ENCODE measurements at places on chromosomes 1 and 21.

- no peak for DNase-seq
These were observed 122.0 kb downstream of the CDC7 start for GRCh38 chr1:91622616-91623015.

DNA sequence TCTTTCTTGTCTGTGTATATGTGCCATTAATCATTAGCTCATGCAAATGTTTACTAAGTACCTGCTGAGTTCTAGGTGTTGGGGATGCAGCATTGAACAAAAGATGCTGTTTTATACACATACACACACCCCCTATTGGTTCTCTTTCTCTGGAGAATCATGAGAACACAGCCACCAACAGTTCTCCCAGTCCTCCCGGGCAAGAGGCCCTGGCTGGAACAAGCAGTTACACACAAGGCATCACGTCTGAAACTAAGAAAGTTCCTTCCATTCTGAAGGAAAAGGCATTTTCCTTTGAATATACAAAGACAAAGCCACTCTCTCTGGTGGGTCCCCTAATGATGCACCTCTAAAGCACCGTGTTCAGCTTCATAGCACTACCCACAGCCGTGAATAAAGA, 10.8 kb downstream of the CASP9 start:
- no peak for DNase-seq

DNA sequence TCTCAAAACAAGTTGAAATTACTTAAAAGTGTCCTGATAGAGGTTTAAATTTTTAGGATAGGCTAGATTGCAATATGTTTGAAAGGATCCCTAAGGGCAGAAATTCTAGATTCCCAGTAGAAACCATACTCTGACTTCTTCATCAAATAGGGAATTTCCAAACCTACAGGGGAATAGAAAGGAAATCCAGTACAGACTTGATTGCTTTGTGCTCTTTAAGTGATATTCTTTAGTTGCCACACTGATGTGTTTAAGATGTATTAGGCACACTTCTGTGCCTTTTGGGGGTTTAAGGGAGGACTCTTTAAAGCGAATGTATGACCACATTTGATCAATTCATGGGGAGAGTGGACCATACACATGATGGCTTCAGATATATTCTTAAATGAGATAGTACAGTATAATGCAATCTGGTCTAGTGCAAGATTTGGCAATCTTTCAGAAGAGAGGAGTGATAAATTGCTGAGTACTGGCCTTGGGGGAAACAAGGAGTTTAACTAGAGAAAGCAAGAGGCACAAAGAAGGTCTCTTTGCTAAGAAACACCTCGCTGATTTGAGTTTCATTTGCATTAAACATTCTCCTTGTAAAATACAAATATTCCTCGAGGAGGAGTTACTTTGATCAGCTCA, 268.8 kb upstream of the NR5A2 start:
- DNase-seq, result no peak

- DNase-seq, result no peak
These were observed 16.6 kb downstream of the OBSCN start for GRCh38 chr1:228224198-228225164.

DNA sequence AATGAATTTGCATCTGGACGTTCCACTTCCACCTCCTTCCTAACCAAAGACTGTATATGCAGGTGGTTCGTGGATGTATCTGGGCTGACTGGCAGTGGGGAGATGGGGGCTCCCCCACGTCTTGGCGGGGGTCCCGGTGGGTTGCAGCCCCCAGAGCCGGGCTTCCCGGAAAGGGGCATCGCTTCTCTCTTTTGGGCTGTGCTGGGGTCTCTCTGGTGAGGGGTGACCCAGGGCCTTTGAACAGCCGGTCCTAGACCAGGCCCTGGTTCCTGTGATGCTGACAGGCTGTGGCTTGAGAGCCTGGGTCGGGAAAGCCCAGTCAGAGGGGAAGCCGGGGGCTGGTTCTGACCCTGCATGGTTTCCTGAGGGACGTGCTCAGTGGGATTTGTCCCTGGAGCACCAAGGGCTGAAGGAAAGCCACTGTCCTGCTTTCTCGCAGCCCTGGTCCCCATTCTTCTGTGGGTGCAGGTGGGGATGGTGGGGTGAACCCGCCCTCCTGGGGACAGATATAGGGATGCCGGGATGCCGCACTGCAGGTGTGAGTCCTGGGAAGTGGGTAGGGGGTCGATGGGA, 29.8 kb downstream of the COL18A1 start:
- no peak for DNase-seq

- no peak for DNase-seq
These were observed 5.5 kb downstream of the DYNLT5 start for GRCh38 chr1:66757722-66758240.

- DNase-seq, result no peak
These were observed 11.9 kb downstream of the PDE4B start for GRCh38 chr1:65804584-65804983.

- no peak for DNase-seq
These were observed 10.8 kb downstream of the TRIM45 start for GRCh38 chr1:117110774-117111173.

DNA sequence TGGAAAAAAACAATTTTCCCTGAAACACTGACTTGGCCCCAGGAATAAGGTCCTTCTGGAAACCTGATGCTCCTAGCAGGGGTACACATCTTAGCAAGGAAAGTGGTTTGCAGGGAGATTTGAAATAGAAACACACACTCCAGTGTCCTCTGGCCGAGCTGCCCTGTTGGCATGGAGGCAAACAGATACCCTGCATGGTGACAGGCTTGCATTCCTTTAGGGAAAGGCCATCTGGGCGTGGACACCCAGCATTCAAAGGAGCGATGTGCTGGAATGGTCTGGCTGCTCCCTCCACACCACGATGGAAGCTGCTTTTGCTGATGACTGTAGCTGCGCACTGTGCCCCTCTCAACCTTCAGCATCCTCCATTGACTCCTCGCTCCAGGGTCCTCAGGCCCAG, 41.5 kb upstream of the BCAR3 start:
- DNase-seq, result peak; percentile 47

DNA sequence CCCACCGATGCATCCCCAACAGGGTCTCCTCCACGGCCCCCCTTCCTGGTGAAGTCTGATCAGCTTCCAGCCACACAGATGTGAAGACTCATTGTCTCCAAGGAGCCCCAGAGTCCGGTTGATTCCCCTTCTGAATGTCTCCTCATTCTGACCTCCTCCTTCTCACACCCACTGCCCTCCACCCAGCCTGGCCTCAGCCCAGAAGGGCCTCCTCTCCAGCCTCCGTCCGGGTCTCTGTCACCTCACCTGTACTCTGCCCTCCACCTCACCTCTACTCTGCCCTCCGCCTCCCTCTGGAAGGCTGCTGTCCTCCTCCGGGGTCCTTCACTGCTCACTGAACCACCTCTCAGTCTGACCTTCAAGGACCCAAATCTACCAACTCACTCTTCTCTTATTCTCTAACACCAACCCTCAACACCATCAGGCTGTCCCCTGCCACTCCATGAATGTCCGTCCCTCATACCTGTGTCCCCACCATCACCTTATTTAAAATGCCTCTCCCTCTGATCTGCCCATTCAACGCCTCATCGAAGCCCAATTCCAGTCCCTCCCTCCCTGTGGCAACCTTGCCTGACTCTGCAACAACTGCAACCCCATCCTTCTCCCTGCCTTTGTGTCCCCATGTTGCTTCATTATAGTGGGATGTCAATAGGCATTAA, 201.2 kb downstream of the TOMM20 start:
- no peak for DNase-seq

DNA sequence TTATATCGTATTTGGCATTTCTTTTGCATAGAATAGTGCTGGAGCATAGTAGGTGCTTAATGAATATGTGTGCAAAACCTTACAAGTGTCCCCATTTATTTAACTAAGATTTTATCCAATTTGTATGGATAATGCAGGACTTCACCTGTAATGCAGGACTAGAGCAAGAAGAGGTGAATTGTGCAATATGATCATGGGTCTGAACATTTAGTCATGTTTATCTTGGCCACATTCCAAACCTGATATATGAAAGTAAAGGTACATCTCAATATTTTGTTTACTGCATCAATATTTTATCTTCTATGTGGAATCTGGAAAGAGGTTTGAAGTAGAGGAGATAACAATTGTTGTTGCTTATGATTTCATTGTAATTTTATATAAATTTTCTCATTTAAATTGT, 1626.7 kb upstream of the B3GALT2 start:
- no peak for DNase-seq

DNA sequence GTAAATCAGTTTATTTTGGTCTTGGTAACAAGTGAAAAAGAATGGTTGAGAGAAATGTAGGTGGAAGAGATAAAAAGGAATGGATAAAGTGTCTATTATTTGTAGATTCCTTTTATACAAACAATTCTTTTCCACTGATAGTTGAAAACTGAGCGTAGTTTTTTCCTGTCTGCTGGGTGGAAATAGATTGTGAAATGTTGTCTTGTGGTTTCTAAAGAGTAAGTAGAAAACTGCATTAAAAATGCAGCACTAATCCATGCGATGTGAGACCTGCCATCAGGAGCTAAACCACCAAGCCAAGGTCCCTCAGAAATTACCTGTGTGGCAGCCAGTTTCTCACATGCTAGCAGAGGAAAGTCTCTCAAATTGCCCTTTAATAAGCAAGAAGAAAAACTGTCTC, 103.2 kb upstream of the SLC44A3 start:
- DNase-seq, result no peak

GRCh38 chr1:67947114-67947513, 103.3 kb downstream of the DIRAS3 start:
- DNase-seq, result no peak

GRCh38 chr1:36977731-36978406, 56.4 kb downstream of the GRIK3 start:
- DNase-seq, result no peak
